ENCODE measurements at places on chromosomes 7 and 10.

GRCh38 chr7:116258734-116259133 lies 48.4 kb downstream of the TES start:
- no peak for DNase-seq

- no peak for DNase-seq
Measured at GRCh38 chr10:46325021-46325420, 38.2 kb downstream of the ANTXRL start.

DNA sequence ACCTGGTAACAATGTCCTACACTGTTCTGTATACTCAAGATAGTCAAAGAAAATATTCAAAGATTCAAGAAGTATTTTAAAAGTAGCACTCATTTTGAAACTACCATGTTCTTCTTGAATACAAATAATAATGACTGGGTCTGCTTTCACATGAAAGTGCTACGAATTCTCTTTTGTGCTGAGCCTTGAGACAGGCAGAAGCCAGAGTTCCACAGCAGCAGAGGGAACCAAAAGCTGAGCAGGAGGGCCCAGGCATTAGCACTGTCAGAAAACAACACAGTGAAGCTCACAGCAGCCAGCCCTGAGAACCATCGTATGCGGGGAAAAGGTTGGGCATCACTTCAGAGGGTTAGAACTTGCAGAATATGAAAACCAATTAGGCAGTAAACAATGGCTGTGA lies 38.9 kb downstream of the ANKMY2 start:
- DNase-seq = no peak

- no peak for DNase-seq
Measured at GRCh38 chr10:82564353-82565196, 689.6 kb downstream of the NRG3 start.
